Iris pigment epithelial cell (primary cell): ENCODE measurements at places on chromosomes 5 and 9.

DNA sequence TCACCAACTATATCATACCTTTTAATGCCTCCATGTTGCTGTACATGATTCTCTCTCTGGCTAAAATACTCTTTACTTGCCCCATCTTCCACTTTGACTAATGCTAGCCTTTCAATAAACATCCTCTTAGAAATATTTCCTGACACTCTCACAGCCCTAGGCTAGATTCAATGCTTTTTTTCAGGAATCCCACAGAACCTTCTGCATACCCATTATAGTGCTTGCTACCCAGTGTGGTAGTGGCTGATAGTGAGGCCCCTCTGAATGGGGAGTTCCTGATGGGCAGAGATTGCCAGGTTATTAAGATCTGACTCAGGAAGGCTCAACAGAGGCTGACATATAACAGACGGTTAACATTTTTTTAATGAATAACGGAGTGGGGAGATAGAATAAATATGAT, 11.6 kb downstream of the SSBP2 start:
- no peak for DNase-seq

GRCh38 chr5:1100664-1101574, 10.9 kb downstream of the SLC12A7 start:
- no peak for DNase-seq

GRCh38 chr5:58041884-58042283, 418.0 kb downstream of the PLK2 start:
- DNase-seq, result no peak

DNA sequence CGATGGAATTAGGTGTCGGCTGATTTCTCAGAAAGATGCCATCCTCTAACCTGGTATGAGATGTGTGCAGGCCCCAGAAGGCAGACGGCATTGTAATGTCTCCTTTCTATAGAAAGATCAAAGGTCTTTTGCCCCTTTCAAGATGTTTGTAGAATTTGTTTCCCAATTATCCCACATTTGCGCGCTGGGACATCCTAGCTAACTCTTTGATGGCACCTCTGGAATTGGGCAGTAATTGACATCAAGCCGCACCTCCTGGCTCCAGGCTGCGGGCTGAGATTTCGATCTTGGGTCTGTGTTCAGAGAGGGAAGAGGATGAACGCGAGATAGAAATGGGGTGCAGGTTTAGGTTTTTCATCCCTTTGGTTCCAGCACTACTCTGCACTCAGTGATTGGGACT, 84.8 kb upstream of the LMX1B start:
- DNase-seq, result no peak

DNA sequence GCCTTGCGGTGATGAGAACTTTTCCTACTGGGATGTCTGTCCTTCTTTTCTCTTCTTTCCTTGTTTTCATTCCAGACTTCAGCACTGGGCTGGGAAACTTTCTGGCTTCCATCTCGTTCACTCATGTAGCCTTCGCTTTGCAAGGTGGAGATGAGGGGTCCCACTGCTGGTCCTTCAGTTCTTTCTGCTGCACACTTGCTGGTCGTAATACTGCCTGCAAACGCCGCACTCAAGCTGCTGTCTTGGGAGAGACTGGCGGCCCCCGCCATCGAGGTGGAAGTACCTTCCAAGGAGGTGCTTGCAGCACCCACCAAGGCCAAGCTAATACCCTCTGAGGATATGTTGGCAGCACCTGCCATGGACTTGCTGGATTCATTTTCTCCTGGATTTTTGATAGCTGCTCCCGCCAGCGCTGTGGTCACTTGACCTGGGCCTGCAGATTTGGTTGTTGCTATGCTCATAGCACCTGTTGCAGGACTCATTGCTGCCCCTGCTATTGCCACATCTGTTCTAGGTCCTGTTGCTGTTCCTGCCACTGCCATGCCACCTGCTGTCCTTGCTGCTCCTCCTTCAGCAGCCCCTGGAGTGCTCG, 3.0 kb downstream of the GARIN3 start:
- DNase-seq, result no peak

DNA sequence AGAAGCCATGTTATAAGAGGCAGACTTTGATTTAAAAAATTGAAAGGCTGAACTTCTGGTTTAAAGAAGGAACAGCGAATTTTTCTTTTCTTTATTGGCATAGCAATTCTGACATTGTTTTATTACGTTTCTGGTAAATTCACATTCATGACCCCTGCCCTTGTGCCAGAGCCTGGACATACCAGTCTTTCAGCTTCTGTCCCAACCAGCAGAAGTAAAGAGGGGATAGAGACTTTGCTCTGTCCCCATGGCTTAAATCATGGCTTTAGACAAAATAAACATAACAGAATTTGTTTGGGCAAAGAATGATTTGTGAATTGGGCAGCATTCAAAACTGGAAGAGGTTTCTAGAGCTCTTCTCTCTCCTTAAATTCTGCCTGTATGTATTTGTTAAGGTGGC, 15.3 kb downstream of the CAST start:
- no peak for DNase-seq

- no peak for DNase-seq
Observed at GRCh38 chr5:30194595-30194994, 998.9 kb upstream of the CDH6 start.

- DNase-seq, result peak; percentile 28
Observed at GRCh38 chr5:139709582-139710318, 61.6 kb downstream of the CXXC5 start.
